Lower lobe of right lung (tissue), 2 donors: ENCODE measurements at places on chromosomes 6 and 20. TPM values are rescaled to one million over a fixed set of nuclear protein-coding genes. Genes with fewer than 3 reads are reported as not detected.

DNA sequence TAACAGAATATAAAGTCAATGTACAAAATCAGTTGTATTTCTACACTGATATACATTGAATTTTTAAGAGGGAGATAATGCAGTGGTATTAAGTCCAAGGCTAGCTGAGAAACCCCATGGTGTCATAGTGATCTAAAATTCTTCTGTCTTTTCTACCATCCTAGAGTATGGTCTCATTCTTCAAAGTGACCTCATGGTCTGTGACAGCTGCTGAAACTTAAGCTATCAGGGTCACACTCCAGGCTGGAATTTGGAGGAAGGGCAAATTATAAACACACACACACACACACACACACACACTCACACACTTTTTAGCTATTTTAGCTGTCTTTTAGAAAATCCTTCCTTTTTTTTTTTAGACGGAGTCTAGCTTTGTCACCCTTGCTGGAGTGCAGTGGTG lies 47.3 kb upstream of the DYNLRB1 start:
- H3K4me1 ChIP-seq = peaks cover 12% of the 10 kb centered on the region
- no peak overlapping the region for H3K4me3 ChIP-seq

The GPSM3 gene
- total RNA-seq = 76.2 TPM

The CLPSL2 gene
- not detected for total RNA-seq

The PLA2G7 gene
- 20.0 TPM for total RNA-seq
